ENCODE measurements at places on chromosomes 4 and X. TPM values are rescaled to one million over a fixed set of nuclear protein-coding genes. Genes with fewer than 3 reads are reported as not detected.

Gene GUCY1B1
- 1.0 TPM for total RNA-seq

Gene ABCD1
- total RNA-seq: 9.9 TPM

Gene MTMR8
- total RNA-seq: not detected

DNA sequence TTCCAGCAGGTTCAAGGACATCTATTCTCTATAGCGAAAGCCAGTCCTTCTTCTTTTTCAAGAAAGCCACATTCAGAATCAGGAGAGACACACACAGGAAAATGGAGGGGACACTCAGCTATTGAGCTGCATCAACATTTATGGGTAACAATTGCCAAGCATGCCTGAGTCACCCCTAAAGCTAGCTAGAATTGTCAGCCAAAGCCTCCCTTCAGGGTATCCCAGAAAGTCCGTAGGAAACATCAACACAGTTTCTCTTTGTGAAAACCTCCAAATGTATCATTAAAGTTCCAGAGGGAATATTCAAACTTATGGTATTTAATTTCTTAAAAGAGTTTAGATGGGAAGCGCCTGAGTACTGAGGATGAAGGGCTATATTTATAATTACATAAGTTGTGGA lies 331.1 kb upstream of the SLC7A11 start:
- DNase-seq: no peak
- no peak overlapping the region for H3K27ac ChIP-seq
- H3K36me3 ChIP-seq: no peaks in the 10 kb centered on the region
- no peaks in the 10 kb centered on the region for H3K27me3 ChIP-seq
- H3K4me3 ChIP-seq: no peak overlapping the region

DNA sequence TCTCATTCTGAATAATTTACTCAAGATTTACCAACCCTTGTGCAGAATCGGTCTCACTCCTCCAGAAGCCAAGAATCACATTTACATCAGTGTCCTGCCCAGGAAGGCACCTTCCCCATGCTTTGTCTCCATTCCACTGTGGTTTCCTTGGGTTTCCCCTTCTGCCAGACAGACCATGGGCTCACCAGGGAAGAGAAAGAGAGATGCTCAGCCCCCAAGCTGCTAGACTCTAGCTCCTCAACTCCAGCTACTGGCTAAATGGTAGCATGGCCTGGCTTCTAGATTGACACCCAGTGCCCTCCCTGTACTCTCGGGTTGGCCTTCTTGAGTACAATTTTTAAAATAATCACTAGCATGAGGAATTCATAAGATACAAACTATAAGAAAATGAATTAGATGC lies 12.9 kb downstream of the TLR10 start:
- H3K27ac ChIP-seq: no peak overlapping the region
- DNase-seq: no peak
- no peaks in the 10 kb centered on the region for H3K4me1 ChIP-seq
- H3K36me3 ChIP-seq: no peaks in the 10 kb centered on the region
- H3K4me3 ChIP-seq: no peak overlapping the region

DNA sequence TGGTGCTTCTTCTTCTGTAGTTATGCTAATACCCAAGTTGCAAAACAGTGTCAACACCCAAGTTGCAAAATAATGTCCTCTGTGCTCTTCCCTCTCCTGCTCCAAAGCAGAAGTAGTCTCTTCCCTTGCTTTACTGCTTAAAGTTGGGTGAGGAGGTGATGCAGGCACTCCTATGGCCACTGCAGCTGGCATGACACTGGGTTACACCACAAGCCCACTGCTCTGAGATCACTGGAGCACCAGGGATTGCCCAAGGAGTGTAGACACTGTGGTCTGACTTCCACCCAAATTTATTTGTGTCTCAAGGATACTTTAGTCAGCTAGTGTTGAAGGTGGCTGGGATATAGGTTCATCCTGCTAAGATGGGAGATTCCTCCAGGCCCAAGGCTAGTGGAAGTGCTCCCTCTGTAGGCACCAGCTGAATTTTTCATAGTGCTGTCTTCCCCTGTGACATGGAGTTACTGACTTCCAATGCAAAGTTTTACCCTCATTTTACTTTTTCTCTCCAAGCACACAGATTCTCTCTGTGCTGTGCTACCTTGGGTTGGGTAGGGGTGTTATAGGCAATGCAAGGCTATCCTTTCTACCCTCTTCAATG lies 196.2 kb upstream of the TENT5D start:
- no peaks in the 10 kb centered on the region for H3K27me3 ChIP-seq
- DNase-seq: no peak
- H3K36me3 ChIP-seq: no peaks in the 10 kb centered on the region

DNA sequence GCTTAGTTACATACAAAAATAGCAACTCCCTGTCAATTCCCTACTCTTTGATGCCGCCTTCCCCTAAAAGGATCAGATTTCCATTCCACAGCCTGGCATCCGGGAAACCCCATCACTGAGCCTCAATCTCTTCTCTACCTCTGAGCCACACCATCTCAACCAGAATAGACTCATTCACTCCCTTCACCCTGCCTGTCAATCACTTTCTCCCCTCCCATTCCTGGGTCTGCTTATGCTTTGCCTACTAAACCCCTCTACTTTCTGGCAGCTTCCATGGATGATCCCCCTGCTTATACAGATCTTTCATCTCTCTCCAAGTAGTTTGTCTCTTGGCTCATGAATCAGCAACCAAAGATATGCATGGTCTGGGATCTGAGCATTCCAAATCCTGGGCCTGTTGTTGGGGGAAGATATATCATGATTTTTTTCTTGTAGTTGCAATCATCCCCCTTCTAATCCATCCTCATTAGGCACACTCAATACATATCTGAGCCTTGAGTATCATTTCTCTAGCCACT lies 2.6 kb downstream of the AMER1 start:
- peaks cover 11% of the 10 kb centered on the region for H3K4me1 ChIP-seq
- DNase-seq: no peak
- no peaks in the 10 kb centered on the region for H3K36me3 ChIP-seq

- no peak overlapping the region for H3K4me3 ChIP-seq
- H3K27ac ChIP-seq: 0 out of 2 replicates have a peak overlapping the region, but pooled peaks have one; percentile 3
- H3K36me3 ChIP-seq: no peaks in the 10 kb centered on the region
- DNase-seq: no peak
Measured at GRCh38 chr4:181687116-181687515, 556.1 kb upstream of the TENM3 start.

DNA sequence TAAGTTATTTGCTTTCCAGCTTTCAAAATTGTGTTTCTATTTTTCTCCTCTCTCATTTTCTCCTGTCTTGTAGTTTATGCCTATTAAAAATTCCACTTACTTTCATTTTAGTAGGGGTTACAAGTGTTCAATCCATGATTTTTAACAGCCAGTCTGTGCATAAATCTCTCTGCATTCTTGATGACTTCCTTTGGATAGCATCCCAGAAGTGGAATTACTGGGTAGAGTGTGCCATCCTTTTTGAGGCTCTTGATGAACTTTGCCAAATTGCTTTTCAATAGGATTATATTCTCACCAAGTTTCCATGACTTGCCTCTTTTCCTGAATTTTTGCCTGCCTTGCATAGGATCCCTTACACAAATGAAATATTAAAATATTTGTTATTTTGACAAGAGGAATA lies 58.5 kb downstream of the DIPK2B start:
- H3K27me3 ChIP-seq: no peaks in the 10 kb centered on the region
- no peak for DNase-seq
